ENCODE measurements at places on chromosomes 1 and 21.

GRCh38 chr1:151619489-151620093 is 7.7 kb downstream of the SNX27 start:
- DNase-seq, result no peak

DNA sequence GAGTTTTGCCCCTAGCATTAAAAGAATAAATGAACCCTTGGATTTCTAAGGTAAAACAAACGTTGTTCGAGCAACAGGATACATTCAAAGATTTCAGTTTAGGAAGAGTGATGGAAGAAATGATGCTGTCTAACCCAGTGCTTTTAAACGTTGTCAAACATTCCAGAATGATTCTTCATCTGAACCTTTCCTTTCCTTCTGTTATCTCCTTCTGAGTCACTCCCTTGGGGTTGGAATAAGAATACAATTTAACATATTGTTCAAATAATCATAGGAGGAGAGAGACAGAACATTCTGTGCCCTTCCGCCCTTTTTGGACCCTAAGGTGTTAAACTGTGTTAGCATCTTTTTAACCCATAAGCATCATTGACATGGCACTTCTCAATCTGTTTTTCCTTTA is 61.1 kb upstream of the RCOR3 start:
- DNase-seq, result no peak

- DNase-seq, result no peak
These were observed 11.1 kb downstream of the ACOT11 start for GRCh38 chr1:54559111-54559548.

DNA sequence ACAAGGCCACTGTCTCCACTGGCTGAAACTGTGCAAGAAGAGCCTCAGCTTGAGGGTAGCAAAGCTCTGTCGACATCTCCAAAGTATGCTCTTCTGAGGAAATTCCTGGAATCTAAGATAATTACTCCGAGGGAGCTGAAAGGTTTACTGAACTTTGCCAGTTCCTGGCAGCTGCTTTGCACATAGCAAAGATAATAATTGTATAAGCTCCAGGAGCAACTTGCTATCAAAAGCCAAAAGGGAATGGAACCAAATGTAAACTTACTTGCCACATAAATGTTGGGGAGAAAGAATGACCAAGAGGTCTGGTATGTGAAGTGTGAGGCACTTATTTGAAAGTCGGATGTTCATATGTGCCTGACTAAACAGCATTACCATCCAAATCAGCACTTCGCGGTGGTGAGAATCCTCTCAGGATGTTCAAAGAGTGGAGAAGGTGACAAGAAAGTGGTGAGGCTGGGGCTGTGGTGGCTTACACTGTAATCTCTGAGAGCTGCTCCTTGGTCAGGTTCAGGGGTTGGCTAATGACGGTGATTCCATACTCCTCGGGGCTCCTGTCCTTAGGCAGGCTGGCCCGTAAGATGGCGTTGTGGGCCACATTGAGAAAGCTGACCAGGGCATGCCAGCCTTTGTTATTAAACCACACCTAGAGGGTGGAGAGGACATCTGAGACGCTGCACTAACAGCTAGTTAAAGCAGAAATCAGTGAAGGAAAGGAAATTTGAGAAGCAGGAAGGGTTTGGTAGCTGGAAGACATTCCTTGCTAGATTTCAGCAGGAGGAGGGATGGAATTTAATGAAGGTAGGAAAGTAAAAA is 100.0 kb downstream of the ABCA4 start:
- no peak for DNase-seq

DNA sequence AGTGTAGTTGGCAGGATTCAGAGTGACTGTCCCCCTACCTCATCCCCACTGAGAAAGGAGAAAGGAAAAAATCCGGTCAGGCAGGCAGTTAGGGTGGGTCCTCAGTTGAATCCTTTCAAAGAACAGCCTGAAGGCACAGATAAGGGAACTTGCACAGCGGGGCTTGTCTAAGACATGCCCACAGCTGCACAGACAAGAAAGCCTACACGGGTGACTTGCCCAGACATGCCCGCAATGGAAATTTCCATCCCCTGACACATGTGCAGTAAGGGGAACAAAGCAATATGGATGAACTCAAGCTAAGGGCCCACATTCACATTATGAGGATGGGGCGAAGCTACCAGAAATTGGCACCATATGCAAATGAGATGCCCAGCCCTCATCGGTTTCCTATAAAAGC is 82.5 kb downstream of the DESI2 start:
- DNase-seq, result no peak

DNA sequence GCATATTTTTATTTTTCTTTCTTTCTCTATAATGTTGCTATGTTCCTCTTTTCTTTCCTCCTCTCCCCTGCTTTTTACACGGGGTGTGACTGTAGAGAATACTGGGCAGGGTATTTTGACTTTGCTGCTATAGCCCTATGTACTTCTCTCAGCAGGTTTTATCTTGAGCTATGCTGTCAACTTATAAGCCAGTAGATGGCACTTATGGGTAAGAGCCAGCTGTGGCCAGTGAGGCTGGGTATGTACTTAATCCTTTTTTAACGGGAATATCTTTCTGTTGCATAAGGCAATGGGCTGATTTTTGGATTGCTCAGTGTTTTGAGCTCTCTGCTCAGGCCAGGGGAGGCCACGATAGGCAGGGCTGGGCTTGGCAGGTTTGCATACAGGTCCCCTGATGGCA is 99.0 kb downstream of the KCNK2 start:
- DNase-seq, result no peak

DNA sequence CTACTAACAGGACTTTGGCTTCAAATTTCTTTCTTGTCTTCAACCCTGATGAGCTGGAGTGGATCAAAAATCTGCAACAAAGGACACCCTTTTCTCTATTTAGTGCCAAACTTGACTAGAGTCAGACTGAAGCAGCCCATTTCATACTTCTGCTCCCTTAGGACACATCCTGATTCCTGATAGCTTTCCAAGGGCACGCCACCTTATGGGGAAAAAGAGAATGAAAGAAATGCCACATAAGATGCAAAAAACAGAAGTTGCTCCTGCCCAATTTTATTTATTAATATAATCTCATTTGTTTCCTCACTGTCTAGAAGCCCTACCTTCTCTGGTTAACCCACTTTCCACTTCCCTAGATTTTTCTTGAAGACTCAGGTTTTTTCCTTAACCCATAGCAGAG is 72.7 kb upstream of the NBPF4 start:
- no peak for DNase-seq

GRCh38 chr1:152348447-152348846 is 11.4 kb downstream of the FLG2 start:
- no peak for DNase-seq
